ENCODE measurements at places on chromosomes 16 and 17.

DNA sequence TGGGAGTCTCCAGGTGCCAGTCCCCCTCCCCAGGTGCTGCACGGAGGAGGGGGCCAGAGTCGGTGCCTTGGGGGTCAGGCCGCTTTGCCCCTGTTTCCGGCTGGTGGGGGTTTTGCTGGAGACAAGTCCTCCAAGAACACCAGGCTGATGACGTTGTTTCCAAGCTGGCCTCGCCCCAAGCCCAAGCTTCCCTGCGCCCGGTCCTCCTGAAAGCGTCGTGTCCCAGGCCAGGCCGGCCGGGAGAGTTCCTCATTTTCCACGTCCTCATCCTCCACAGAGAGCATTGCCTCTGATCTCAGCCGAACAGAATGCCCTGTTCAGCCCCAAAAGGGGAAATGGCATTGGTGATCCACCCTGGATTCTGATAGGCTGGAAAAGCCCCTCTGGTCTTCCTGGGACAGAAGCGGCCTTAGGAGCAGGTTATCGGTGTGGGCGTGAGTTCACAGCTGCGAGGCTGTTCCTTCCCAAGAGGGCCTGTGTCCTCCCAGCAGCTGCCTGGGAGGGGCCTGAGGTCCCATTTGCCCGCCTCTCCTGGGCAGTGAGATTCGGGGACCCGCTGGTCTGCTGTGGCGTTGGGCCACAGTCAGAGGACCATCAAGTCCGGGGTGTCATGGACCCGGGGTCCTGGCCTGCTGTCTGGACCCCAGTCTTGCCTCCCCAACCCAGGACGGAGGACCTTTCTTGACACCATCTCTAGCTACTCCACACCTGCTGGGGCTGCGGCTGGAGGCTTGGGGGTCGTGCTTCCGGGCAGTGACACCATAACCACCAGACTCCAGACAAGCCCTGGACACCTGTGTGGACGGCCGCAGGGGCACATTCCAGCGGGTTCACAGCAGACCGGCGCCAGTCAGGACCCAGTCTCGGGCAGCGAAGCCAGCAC, 7.1 kb downstream of the SOX8 start:
- DNase-seq = no peak

DNA sequence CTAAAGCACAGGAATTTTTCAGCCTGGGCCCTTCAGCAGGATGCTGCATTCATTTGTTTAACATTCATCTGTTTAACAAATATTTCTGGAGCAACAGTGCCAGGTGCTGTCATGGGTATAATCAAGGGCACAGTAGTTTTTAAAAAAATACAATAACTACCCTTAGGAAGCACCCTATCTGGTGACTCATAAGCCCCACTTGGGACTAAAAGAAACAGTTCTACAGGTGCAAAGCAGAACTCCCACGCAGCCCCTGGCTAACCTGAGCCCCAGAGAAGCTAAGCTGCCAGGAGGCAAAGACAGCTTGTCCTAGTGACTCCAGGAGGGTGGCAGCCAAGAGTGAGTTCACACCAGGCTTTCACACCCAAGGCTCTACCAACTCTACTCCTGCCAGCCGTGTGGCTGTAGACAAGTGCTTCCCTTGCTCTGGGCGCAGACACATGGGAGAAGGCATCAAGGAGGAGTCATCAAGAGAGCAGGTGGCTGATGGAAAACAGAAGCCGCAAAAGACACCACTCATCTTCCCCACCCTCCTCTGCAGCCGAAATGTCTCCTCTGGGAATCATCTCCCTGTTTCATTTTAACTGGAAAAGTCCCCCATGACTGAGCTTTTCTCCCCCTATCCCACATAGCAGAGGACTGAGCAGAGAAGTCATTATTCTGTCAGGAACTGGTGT, 14.4 kb downstream of the CUEDC1 start:
- DNase-seq = no peak

DNA sequence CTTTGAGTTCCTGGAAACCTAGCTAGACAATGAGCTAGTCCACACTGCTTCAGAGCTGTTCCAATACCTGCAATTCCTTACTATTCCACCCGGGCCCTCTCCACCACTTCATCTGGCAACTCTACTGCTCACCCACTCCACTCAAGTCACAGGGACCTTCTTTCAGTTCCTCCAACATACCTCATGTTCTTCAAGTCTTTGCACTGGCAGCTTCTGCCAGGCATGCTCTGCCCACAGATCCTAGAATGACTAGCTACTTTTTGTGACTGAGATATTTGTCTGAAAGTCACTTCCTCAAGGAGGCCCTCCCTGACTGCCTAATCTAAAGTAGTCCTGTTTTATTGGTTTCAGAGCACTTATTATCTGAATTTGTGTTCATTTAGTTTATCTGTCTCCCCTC, 86.4 kb downstream of the TEX14 start:
- DNase-seq = no peak

DNA sequence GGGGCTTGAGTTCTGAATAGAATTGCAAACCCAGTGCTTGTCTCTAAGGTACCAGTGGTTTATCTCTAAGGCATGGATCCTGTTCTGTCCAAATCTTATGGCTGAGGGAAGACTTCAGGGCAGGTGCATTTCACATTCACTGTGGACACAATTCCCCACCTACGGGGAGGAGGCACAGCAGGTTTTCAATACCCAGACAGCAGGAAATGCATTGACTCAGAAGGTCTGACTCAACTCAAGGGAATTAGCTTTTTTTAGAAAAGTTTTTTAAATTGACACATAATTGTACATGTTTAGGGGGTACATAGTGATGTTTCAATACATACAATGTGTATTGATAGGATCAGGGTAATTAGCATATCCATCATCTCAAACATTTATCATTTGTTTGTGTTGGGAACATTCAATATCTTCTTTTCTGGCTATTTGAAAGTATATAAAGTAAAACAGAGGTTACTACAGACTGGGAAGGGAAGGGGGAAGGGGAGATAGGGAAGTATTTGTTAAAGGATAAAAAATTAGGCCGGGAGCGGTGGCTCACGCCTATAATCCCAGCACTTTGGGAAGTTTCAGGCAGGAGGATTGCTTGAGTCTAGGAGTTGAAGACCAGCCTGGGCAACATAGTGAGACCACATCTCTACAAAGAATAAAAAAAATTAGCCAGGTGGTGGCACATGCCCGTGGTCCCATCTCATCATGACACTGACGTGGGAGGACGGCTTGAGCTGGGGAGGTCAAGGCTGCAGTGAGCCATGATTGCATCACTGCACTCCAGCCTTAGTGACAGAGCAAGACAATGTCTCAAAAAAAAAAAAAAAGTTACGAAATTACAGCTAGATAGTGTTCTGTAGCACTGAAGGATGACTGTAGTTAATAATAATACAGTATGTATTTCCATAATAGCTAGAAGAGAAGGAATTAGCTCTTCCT, 54.9 kb downstream of the RGS9 start:
- DNase-seq = peak; percentile 23

DNA sequence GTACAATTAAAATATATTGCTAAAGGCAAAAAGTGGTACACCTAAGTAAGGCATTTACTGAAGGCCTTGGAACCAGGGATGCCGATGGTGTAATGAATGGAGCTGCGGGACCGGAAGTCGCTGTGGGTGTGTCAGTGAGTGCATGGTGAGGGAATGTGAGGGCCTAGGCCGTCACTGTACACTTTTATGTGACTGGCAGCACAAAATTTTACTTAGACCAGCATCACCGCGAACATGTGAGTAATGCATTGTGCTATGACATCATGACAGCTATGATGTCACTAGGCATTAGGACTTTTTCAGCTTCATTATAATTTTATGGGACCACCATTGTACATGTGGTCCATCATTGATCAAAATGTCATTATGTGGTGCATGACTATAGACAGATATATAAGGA, 14.7 kb downstream of the ALOX15B start:
- DNase-seq = no peak

DNA sequence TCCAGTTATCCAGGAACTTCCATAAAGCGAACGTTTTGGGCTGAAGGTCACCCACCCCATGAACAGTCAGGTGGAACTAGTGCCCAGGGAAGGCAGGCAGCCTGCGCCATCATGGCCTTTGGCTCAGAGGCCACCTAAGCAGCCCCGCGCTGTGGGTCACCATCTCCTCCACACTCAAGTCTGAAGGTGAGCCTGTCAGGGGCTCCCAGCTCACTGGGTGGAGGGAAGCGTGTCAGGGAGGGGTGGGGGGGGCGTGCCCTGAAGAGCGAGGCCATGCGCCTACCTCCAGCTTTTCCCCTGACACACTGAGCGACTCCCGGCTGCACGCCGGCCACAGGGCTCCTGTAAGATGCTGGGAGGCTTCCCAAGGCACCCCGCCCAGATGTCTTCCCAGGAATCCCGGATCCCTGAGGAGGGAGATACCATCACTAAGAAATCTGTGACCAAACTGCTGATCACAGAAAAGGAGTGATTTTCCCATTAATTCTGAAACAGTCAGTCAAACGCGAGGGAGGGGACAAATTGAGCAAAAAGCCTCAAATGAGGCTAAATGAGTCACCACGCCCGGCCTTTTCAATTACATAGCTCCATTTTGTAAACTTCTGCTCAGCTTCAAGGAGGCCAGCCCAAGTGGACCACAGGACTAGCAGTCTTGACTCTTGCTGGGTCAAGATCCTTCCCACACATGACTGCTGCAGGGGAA, 26.5 kb upstream of the SLC25A19 start:
- DNase-seq = peak; percentile 40

DNA sequence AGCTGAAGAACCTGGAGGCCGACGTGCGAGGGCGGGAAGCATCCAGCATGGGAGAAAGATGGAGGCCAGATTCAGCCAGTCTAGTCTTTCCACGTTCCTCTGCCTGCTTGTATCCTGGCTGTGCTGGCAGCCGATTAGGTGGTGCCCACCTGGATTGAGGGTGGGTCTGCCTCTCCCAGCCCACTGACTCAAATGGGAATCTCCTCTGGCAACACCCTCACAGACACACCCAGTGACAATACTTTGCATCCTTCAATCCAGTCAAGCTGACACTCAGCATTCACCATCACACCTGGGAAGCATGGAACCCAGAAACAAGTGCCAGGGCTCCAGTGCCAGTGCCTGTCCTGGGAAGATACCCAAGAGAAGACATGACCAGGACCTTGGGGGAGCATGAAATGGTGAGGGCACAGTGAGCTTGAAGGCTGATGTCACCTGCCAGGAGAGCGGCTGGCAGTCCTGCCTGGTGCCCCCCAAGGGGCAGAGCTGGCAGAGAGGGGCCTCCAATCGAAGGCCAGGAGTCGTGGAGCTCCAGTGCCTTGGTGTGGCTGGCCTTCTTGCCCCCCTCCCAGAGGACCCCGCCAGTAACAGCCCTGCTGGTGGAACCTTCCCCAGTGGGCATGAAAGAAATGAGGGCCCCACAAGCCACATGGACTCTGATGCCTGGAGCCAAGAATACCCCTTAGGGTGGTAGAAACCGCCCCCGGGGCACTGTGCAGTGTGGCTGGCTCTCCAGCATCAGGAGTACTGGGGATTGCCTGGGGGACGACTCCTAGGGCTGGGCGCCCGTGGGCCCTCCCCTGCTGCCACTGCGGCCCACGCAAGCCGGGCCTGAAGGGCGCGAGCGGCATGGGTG, 643 bp upstream of the NPB start:
- no peak for DNase-seq

- DNase-seq = no peak
Observed at GRCh38 chr17:57484081-57484666, 227.9 kb downstream of the MSI2 start.

GRCh38 chr17:879546-880442, 97.6 kb downstream of the MRM3 start:
- peak; percentile 59 for DNase-seq

GRCh38 chr16:8971416-8971815, 7.7 kb upstream of the USP7 start:
- DNase-seq = no peak
